ENCODE measurements at places on chromosomes 7 and 10. TPM values are rescaled to one million over a fixed set of nuclear protein-coding genes. Genes with fewer than 3 reads are reported as not detected.

DNA sequence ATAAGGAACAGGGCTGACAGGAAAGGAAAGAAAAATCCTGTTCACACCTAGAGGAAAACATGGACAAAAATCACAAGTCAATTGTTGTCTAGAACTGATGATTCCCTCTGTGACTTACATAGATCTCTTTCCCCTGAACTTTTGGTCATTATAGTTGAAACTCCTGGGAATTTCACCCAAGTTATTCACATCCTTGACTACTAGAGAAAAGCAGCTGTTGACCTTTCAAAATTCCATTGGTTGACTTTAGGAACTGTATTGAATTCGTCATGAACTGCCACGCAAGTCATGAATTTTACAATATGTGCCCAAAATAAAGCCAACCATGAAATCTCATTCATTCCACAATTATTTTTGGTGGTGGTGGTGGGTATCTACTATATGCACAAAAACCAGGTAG is 104.3 kb downstream of the UBE2H start:
- DNase-seq = no peak

DNA sequence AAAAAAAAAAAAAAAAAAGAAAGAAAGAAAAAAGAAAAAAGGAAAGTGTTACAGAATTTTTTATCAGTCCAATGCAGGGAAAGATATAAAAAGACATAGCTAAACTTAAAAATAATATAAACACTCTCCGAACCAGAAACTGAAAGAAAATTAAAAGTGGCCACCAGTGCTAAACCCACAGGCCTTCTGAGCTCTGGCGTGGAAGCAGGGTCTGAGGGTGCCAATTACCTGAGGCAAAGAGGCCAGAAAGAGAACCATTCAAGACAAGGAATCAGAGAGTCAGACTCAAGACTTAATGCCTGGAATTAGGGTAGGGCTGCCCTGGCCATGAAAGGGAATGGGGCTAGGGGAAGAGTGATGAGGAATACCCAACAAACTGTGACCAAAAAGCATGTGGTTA is 36.9 kb upstream of the STARD3NL start:
- no peak for DNase-seq

GRCh38 chr7:1947586-1948217 is 277.6 kb downstream of the ELFN1 start:
- DNase-seq = no peak

DNA sequence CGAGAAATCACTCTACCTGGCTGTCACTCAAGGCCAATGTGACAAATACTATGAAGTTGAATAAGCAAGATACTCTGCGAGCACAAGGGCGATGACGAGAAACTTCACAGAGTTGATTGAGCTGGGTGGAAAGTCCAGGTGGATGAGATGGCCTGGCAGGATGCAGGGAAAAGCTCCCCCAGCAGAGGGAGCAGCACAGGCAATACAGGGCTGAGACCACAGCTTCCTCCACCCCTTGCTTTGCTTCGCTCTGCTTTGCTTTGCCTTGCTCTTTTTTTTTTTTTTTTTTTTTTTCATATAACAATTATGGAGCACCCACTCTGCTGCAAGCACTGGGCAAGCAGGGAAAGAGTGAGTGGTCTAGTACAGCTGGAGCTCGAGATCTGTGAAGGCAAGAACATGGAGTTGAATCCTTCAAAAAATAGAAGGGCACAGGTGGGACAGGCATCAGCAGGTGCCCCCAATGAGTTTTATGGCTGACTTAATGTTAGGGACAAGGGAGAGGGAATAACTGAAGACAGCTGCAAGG is 88.3 kb downstream of the CABCOCO1 start:
- peak; percentile 85 for DNase-seq

- DNase-seq = no peak
Measured at GRCh38 chr10:58867683-58868082, 308.8 kb upstream of the PHYHIPL start.

TFPI2 gene
- not detected for total RNA-seq

MICALL2 gene
- total RNA-seq = 3.7 TPM

PRKAR2B gene
- 1.5 TPM for total RNA-seq

DNA sequence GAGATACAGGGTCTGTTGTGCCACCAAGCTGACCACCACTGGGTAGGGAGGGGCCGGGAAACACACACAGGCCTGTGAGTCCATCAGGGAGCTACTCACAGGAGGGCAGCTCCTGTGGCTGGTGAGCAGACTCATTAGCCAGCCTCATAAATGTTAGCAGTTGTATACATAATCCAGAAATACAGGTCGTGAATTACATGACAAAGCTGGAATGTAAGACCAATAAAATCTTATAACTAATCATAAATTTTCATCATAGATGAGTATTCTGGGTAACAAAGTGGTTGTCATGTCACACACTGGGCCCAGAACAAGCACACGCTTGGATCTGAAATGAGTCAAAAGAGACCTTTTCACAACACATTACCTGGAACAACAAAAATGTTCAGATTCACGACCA is 642.6 kb upstream of the AUTS2 start:
- no peak for DNase-seq

TAS2R5 gene
- total RNA-seq = 0.99 TPM

DNA sequence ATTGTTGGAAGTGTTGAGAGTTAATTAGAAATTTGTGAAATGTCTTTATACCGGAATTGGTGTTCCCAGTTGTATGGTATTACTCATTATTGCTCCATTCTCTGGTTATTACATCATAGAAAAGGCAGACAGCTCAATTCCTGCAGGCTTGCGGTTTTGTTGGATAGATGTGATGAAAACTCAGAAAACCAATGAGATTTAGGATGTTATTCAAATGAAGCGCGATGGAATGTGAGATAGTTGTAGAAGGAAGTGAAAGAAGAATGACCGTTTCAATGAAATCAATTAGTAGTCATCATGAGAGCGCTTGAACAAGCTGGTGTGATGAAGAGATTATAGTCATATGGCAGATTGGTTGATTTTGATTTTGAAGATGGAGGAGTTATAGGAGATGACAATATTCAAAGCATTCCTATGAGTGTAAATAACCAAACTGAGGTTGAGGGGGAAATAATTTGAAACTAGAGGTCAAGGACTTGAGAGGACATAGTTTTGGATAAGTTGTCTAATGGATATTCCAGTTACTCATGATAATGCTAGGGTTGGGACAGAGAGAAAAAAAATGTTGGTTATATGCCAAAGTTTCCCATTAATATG is 991.5 kb downstream of the NRG3 start:
- no peak for DNase-seq

GRCh38 chr7:46654546-46655443 is 733.7 kb upstream of the IGFBP3 start:
- DNase-seq = no peak

- DNase-seq = no peak
Measured at GRCh38 chr7:38310591-38311101, 37.2 kb upstream of the TARP start.

OR13A1 gene
- not detected for total RNA-seq

- DNase-seq = no peak
Measured at GRCh38 chr7:18939771-18940592, 177.5 kb downstream of the TWIST1 start.

Data from activated naive CD4-positive, alpha-beta T cell treated with anti-CD3 and anti-CD28 coated beads for 36 hours (primary cell).